ENCODE measurements at places on chromosomes 7 and 10.

GRCh38 chr10:128540128-128540762 lies 414.0 kb upstream of the MKI67 start:
- no peak for DNase-seq

DNA sequence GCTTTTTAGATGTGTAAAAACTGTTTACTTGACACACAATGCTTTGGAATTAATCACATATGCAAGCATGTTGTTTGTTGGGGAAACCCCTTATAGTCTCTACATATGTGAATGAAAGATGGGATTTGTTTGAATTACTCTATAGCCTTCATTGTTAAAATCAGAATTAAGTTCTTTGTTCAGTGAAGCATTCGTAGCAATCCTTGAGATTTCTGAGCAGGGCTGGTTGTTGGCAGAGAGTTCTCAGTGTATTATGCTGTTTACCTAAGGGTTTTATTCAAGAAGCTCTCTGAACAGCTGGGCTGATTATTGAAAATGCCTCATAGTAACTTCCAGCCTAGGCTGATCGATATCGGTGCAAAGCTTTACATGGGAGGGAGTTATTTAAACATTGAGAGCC lies 190.9 kb downstream of the VTI1A start:
- DNase-seq = no peak

GRCh38 chr10:90969947-90970673 lies 49.2 kb upstream of the ANKRD1 start:
- DNase-seq = no peak

GRCh38 chr10:132859084-132859855 lies 73.3 kb upstream of the NKX6-2 start:
- DNase-seq = no peak

GRCh38 chr7:36291387-36292316 lies 98.0 kb upstream of the ANLN start:
- peak; percentile 93 for DNase-seq

All from Peyer's patch (tissue), 4 donors.